ENCODE measurements at places on chromosomes 6 and 20.

DNA sequence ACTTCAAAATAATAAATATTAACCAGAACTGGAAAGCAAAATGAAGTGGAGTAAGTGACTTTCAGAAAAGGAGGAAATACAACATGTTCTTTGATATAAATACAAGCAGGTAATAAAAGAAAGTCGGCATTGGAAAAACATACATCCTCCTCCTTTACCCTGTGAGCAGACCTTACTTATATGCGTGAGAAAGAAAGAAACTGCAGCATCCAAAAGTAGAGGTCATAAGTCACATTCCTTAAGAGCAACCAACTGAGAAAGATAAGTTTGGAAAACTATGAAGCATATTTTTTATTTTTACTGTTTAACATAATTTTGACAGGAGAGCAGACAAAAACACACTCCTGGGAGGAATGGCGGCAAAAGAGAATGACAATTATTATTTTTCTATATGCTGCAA is 155.5 kb downstream of the HACE1 start:
- DNase-seq, result no peak

- peak; percentile 51 for DNase-seq
Observed at GRCh38 chr20:59047938-59048680, 5.5 kb upstream of the PRELID3B start.

DNA sequence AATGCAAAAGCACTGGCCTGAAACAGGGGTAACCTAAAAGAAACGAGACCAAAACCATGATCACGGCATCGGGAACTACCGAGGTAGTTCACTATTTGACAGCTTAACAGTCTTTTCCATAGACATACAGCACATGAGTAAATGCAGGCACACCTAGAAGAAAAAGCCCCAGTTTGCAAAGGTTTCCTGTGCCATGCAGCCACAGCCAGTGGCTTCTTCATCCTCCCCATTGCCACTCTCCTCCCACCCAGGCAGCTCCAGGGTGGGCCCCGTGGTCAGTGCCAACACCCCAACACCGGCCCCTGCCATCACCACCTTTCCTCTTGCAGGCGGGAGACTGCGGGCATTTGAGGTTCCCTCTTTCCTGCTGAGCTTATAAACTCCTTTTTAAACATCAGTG is 115.4 kb downstream of the SLC23A2 start:
- no peak for DNase-seq

DNA sequence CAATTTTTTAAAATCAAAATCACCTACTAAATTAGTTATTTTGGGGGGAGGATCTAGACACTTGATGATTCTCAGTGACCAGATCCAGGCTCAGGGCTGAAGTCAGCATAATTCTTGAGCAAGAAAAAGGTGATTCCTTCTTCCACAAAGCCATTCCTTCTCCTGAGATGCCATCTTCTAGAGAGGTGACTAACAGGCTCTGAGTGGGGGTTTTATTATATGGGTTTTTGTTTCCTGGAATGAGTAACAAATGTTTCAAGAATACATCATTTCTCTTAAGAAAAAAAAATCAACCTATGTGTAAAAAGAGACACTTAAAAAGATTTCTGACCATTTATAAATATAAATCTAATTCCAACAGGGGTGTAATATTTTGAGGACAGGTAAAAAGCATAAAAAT is 154.3 kb downstream of the NFATC2 start:
- peak; percentile 46 for DNase-seq

DNA sequence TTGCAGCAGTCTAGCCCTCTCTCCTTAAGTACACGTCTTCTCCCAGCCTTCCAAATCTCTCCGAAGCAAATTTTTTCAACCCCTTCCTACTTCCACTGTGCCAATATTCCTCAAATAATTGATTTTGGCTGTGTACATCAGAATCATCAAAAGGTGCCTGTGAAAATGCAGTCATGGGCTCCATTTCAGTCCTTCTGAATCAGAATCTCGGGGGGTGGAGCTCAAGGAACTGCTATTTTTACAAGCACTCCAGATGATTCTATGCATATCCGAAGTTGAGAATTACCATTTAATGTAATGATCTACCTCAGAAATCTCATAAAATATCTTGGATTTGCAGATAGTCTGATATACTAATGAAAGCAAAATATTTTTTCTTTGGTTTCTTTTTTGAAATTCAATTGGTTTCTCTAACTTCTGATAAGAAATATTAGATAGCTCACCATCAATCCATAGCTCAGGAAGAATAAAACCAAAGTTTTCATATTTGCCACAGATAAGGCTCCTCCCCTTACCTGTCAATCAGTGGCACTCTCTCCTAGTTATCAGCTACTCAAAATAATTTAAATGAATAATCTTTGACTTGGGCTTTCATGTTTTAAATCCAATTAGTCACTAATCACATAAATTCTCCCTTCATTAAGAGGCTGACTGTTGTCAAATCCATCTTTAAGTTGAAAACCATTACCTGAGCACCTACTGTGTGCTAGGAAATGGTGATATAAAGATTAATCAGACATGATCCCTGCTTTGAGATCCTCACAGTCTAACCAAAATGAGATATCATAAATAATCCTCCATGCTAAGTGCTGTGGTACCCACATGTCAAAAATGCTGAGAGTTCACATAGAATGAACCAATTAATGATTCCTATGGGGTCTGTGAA is 36.4 kb upstream of the STXBP5 start:
- DNase-seq, result no peak

- DNase-seq, result no peak
Observed at GRCh38 chr20:36881888-36882287, 6.0 kb downstream of the TLDC2 start.

DNA sequence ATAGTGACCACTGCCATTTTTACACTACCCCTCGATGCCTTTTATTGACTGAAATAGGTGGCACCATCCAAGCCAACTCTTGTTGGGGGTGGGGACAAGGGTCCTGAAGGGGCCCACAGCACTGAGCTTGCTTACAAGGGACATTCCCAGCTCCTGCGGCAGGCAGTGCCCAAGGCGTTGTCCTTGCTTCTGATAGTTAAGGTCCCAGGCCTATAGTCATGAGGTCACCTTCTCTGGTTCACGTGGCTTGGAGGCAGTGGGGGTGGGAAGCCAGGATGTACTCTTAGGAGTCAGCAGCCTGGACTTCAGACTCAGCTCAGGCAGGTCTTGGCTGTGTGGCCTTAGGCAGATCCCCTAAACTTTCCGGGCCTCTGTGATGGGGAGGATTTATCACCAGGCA is 48.6 kb downstream of the TOX2 start:
- peak; percentile 88 for DNase-seq

DNA sequence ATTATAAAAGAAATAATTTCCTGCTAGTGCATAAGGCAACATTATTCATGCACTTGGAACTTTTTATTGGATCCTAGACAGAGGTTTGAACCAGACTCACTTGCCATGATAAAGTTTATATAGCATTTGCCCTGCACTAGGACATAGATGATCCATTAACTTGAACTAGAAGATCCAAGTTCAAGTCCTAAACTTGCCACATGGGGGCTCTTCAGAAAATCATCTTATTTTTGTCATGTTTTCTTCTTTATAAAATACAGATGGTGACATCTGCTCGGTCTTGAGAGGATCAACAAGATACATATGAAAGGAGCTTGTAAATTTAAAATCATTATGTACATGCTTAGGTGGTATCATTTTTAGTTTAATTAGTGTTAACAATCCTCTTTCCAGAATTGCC is 94.5 kb downstream of the SIM1 start:
- DNase-seq, result no peak

DNA sequence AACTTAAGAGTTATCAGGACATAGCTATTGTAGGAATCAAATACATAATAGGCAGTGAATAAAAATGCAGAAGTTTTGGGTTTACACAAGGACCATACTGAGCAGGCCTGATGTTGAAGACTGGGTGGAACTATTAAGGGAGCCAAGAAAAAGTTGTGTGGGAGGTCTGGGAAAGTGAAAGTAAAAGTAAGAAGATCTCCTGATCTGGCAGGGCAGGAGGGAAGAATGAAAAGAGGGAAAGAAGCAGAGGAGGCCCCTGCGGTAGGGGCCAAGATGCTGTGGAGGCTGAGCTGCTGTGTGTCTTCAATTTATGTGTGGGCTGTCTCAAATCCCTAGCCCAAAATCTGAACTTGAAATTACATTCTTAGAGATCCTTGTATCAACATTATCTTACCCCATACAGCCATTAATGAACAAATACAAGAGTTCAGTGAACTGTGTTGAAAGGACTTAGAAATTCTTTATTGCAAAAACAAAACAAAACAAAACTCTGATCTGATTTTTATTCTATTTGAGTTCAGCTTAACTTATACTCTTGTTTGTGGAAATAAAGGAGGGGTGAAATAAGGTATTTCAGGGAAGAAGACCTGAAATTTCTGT is 1183.8 kb downstream of the HACE1 start:
- DNase-seq, result peak; percentile 46

DNA sequence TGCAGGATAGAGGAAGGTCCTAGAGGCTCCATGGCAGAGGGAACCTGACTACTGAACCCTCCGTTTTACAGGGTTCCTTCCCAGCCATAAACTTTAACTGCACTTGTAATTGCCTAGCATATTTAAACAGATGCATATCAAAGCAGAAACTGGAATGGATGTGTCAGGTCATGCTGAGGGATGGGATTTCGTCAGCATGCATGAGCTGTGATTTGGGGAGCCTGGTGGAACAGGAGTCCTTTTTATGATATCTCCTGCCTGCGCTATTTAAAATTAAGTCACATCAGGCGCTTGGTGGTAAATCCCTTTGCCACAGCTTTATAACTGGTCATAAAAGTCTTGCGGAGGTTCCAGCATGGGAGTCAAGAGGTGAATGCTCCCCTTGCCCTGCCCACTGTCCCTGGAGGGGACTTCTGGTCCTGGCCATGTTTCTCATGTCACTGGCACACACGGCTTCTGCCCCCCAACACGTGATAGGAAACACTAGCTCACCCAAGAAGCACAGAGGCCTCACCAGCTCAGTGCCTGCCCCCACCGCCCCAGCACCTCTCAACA is 26.0 kb upstream of the PCMTD2 start:
- DNase-seq, result no peak
